ENCODE measurements at places on chromosomes 12 and 14.
A peak's percentile ranks its signal among the peaks of the same experiment; 100 is the strongest.

DNA sequence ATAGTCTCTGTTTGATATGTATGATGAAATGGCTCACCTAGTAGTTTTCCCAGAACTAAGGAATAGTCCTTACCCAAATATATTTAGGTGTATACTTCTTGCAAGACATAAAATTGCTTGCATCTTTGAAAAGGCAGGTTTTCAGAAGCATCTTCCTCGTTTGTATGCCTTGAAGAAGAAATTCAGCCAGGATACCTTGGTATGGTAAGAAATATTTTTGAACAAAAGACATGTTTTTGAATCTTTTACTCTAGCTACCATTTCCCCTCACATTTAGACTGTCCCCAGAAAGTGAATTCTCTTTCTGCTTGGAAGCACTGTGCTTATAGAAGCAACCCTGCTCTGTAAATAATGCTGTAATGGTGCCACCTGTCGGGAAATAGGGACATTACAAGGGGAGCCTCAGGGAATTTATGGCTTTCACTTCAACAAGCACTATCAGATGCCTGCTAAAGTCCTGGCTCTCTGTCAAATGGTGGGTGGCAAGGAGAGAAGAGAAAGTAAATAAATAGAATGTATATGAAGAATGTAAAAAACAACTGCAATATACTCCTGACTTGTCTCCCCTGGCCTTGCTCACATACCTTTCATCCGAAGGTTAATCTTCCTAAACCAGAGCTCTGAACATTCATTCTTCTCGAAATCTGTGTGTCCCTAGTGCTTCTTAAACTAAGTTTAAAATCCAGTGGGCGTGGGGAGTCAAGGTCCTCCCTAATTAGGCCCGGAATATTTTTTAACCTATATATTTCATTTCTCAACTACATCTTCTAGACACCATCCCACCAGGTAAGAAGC is 6.1 kb downstream of the CCDC184 start:
- peak; percentile 81 for DNase-seq

DNA sequence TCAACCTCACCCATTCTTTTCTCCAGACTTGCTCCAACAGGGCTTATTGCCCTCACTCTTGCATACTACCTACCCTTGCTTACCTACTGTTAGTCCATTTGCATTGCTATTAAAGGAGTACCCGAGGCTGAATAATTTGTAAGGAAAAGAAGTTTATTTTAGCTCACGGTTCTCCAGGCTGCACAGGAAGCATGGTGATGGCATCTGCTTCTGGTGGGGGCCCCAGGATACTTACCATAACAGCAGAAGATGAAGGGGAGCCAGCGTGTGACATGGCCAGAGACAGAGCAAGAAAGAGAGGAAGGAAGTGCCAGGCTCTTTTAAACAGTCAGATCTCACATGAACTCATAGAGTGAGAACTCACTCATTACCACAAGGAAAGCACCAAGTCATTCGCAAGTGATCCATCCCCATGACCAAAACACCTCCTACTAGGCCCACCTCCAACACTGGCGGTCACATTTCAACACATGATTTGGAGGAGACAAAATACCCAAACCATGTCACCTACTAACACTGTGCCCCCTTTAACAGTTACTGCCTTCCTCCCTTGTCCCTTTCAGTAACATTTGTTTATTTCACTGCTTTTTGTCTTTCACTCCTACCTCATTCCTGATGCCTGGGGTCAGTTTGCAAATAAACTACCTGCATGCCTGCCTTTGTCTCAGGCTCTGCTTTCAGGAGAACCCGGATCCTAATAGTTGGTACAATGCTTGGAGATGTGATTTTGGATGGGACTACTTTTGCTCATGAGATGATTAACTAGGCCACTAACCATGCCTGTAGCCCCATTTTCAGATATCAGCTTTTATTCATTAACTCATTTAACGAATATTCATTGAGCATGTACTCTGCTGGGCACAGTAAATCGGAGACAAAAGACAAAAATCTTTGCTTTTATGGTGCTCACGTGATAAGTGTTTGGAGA is 41.6 kb upstream of the CSRP2 start:
- DNase-seq = no peak

GRCh38 chr14:64702493-64703394 is 1.5 kb upstream of the PLEKHG3 start:
- DNase-seq = no peak

DNA sequence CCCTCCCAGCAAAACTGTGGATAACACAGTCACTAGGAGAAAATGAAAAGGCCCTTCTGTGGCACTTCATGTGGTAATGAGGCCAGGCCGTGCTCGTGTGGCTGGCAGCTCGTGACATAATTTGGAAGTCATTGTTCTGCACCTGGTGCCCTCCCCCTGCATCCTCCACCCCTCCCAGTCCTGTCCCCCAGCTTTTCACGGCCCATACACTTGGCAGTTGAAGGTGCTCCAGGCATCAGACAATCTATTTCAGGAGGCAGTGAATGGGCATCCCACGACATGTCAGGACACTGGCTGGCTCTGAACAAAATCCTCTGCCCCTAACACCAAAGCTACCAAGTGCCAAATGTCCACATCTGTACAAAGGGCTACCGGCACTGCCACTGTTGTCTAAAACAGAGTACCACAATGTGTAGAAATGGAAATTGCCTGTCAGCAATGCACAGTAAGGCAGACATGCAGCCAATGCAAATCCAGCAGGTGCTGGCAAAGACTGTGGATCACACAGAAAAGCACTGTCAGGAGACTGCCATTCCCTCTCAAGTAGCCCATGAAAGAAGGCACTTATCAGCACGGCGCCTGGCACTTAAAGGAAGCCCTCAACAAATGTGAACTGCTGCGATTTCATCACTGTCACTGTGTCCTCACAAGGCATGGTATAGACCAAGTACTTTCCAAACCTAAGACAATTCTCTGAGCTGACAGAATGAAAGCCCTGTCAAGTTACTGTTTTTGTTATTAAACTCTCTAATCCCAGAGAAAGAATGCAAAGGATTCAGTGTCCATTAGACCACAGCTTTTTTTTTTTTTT is 39.1 kb downstream of the CORO1C start:
- DNase-seq = no peak

- DNase-seq = no peak
These were observed 345.8 kb downstream of the RPS29 start for GRCh38 chr14:49240383-49240782.

DNA sequence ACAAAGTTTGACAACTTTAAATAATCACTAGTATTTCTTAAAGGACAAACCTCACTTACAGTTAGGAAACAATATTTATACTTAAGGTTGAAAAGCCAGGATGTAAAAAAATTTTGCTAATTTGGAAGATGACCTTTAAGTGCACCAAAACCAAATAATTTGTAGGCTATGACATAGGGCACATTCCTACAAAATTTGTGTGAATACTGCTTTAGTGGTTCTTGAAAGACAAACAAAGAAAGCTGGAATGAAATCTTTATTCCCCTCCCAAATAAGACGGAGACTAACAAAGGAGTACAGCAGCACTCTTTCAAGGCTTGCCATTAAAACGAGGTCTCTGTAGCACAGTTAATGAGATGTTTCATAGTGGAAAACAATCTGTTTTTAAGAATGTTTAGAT is 45.6 kb downstream of the MSRB3 start:
- DNase-seq = no peak

DNA sequence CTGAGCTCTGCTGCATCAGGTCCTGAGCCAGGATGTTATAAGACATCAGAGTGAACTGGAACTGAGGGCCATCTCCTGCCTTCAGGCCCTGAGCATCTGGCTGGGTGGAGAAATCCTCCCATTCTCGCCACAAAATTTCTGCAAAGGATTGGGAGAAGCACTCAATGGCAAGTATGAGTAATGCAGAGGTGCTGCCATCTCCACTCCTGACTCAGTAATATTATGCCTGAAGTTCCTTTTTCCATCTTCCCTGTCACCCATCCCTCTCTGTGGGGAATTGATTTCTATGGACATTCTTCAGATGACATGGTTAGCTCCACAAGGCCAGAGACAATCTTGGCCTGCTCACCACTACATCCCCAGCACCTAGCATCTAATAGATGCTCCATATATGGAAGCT is 4.7 kb downstream of the ANGEL1 start:
- DNase-seq = no peak

- no peak for DNase-seq
These were observed 68.0 kb downstream of the GSC start for GRCh38 chr14:94701861-94702370.

GRCh38 chr14:72802588-72802946 is 91.3 kb downstream of the DPF3 start:
- no peak for DNase-seq

- DNase-seq = no peak
These were observed 14.5 kb downstream of the FBXL14 start for GRCh38 chr12:1579651-1580435.

- no peak for DNase-seq
These were observed 1089.8 kb downstream of the FLRT2 start for GRCh38 chr14:86619726-86620125.

DNA sequence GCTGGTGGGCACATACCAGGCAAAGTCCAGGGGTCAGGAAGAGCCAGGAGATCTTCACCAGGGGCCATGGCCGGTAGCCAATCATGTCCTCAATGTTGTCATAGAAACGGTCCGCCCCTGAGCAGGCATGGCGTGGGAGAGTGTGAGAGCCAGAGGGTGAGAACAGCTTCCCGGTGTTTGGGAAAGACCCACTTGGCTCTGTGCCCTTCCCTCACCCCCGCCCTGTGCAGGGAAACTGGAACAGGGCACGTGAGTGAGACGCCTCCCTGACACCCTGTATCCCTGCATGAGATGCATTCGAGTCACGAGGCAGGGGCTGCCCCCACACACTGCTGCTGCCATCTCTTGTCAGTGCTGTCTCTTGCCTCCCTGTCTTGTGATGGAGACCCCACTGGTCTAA is 20.7 kb downstream of the SLC6A12 start:
- no peak for DNase-seq

GRCh38 chr14:91911474-91912032 is 35.9 kb downstream of the FBLN5 start:
- peak; percentile 58 for DNase-seq

GRCh38 chr12:4027412-4027811 is 154.2 kb upstream of the PARP11 start:
- DNase-seq = peak; percentile 47

DNA sequence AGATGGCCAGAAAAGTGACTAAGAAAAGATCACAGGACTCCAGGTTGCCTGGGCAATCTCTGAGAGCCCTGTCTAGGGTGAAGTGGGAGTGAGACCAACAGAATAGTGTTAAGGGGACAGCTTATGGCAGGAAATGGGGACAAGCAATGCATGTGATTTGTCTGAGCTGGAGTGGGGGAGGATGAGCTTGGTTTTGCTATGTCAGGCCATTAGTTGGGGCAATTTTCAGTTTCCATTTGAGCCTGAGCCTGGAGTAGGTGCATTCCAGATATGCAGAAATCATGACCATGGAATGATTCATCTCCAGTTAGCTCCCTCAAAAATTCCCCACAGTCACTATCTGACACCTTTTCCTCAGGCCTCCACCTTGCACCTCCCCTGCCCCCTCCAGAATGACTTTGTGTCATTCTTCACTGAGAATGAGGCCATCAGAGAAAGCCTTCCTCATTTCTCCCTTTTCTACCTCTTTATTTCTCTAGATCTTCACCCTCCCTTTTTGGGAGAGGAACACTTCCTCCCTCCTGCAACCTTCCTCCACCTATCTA is 150.9 kb upstream of the PLEKHG7 start:
- DNase-seq = no peak

GRCh38 chr14:38758661-38759060 is 344.4 kb downstream of the SEC23A start:
- no peak for DNase-seq

DNA sequence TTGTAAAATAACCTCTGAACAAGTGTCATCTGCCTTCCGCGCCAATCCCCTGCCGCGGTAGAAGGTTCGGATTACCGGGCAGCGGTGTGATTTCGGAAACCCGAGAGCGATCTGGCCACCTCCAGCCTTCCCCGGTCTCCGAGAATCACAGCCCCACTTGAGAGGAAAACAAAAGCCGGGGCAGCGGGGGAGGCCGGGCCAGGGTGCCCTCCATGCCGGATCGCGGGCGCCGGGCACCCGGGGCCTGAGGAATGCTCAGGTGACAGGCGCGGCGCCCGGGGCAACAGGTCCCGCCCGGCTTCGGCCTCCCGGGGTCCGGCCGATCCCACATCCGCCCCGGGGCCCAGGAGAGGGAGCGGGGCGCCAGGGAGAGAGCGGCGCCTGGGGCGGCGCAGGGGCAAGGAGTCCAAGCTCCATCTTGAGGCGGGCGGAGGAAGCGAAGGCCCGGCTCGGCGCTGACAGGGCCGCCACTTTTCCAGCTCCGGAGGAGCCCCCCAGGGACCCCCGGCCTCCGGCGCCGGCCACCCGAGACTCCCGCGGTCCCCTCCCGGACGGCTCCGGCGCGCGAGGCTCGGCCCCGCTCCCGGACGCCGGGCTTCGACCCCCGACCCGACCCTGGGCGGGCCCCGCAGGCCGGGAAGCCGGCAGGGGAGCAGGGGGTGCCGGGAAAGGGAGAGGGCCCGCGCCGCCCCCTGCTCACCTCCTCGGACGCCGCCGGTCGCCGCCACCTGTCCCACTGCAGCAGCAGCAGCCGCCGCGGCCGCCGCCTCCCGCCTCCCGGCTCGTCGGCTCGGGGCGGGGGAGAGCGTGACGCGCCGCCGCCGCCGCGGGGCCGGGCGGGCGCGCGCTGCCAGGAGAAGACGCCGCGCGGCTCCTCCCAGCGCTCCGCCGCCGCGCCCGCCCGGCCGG is at the start of gene CLIP1:
TSS of gene CLIP1 (minus strand) at position 849 of the 909 bp plus-strand sequence. CDS start 42,217 bp downstream, outside the sequence.
- DNase-seq = peak; percentile 65

GRCh38 chr14:104362761-104363605 is 216.6 kb upstream of the C14orf180 start:
- DNase-seq = no peak

GRCh38 chr12:12533238-12533829 is 29.3 kb downstream of the DUSP16 start:
- DNase-seq = no peak

GRCh38 chr14:88089445-88089844 is 84.5 kb downstream of the GPR65 start:
- peak; percentile 6 for DNase-seq

- DNase-seq = no peak
These were observed 2.2 kb upstream of the PXN start for GRCh38 chr12:120267736-120268135.

- DNase-seq = no peak
These were observed 479.7 kb upstream of the MGAT4C start for GRCh38 chr12:86735851-86736250.

- DNase-seq = no peak
These were observed 235.1 kb upstream of the DIO2 start for GRCh38 chr14:80446356-80446755.

GRCh38 chr12:19439059-19440018 is at the start of gene AEBP2:
Gene AEBP2 (plus strand): TSS chr12:19439492. CDS start chr12:19439700, 208 bp downstream.
- peak; percentile 97 for DNase-seq

DNA sequence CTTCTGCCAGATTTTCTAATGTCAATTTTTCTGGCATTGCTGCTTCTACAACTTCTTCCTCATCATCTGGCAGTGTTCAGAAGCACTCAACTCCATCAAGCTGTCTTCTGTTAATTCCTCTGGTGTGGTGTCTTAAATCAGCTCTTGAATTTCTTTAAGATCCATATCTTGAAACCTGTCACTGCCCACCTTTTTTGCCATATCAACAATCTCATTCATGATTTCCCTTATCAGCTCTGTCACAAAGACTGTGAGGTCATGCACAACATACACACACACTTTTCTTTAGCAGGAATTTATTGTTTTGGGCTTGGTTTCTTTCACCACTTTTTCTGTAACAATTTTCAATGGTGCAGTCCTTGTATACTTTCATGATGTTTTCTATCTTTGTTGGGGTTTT is 7.2 kb downstream of the THAP2 start:
- no peak for DNase-seq

Measured in CD4-positive, alpha-beta T cell treated with Interleukin-1 beta for 1 hour (primary cell).